ENCODE measurements at places on chromosomes 16 and 17. TPM values are rescaled to one million over a fixed set of nuclear protein-coding genes. Genes with fewer than 3 reads are reported as not detected.

Gene OTOA
- 0.40 TPM for total RNA-seq

Gene GNPTG
- 65.2 TPM for total RNA-seq

Gene TNS4
- total RNA-seq = 5.4 TPM

Gene PLCG2
- total RNA-seq = 12.1 TPM

Gene OR2C1
- total RNA-seq = 0.68 TPM

Gene MIF4GD
- 17.7 TPM for total RNA-seq

Gene CA4
- 56.5 TPM for total RNA-seq

GRCh38 chr17:82845163-82845807, 5.5 kb upstream of the ZNF750 start:
- no peak for DNase-seq
- peaks cover 9% of the 10 kb centered on the region for H3K4me1 ChIP-seq
- no peaks in the 10 kb centered on the region for H3K27me3 ChIP-seq
- no peaks in the 10 kb centered on the region for H3K36me3 ChIP-seq
- H3K27ac ChIP-seq = peak overlapping the region; percentile 7

GRCh38 chr16:80665356-80665755, 124.6 kb downstream of the DYNLRB2 start:
- H3K36me3 ChIP-seq = no peaks in the 10 kb centered on the region
- DNase-seq = no peak
- no peaks in the 10 kb centered on the region for H3K4me1 ChIP-seq

- no peak overlapping the region for H3K4me3 ChIP-seq
- no peaks in the 10 kb centered on the region for H3K36me3 ChIP-seq
- H3K27ac ChIP-seq = no peak overlapping the region
- H3K27me3 ChIP-seq = no peaks in the 10 kb centered on the region
These were observed 5.0 kb upstream of the LASP1 start for GRCh38 chr17:38864636-38865398.

DNA sequence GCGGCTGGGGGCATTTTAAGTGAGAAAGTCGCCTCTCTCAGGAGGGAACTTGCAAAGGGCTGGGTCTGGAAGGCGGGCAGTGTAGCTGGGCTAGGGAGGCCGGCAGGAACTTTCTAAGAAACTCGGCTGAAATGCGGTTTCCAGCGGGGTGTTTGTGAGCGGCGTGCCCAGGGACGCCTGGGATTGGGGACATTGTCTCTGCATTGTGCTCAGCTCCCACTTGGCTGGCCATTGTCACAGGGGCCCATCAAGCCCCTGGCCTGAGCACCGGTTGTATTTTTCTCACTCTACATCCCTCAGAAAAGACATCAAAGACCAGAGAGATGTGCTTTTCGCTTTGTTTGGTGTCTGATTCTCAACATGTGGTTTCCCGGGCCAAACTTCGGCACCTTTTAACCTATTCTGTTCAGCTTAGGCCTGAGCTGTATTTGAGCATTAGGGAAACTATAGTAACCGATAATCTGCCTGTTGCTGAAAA, 291.1 kb upstream of the IRX3 start:
- peaks cover 5% of the 10 kb centered on the region for H3K4me1 ChIP-seq
- DNase-seq = no peak
- H3K36me3 ChIP-seq = no peaks in the 10 kb centered on the region
- no peak overlapping the region for H3K27ac ChIP-seq

DNA sequence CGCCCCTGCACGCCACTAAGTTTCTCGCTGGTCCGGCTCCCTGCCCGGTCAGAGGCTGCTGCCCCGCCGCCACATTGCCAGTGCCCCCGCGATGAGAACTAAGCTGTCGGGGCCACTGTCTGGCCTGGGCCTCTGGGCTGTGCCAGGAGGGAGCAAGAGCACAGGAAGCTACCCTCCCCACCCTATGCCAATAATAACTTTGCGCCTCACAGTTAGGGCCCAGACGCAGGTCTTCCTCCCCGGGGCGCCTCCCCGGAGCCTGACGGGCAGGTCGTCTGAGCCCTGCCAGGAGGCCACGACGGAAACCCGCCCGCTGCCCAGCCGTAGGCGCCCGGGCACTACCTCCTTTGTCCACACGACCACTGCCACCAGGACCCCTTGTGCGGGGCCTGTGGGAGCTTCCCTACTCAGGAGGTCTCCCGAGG, 1.5 kb downstream of the ZFPM1 start:
- peak; percentile 32 for DNase-seq
- no peak overlapping the region for H3K27ac ChIP-seq
- H3K27me3 ChIP-seq = no peaks in the 10 kb centered on the region
- no peaks in the 10 kb centered on the region for H3K36me3 ChIP-seq
- H3K4me1 ChIP-seq = peaks cover 22% of the 10 kb centered on the region

- H3K27me3 ChIP-seq = no peaks in the 10 kb centered on the region
- no peak for DNase-seq
- H3K36me3 ChIP-seq = peaks cover 9% of the 10 kb centered on the region
- no peak overlapping the region for H3K4me3 ChIP-seq
- peaks cover 13% of the 10 kb centered on the region for H3K4me1 ChIP-seq
These were observed 13.8 kb downstream of the WWOX start for GRCh38 chr16:78113258-78113657.

GRCh38 chr16:70715055-70715858, 29.4 kb upstream of the MTSS2 start:
- no peaks in the 10 kb centered on the region for H3K27me3 ChIP-seq
- H3K4me3 ChIP-seq = no peak overlapping the region
- peak; percentile 99 for DNase-seq
- H3K27ac ChIP-seq = peak overlapping the region; percentile 89
- peaks cover 3% of the 10 kb centered on the region for H3K36me3 ChIP-seq

DNA sequence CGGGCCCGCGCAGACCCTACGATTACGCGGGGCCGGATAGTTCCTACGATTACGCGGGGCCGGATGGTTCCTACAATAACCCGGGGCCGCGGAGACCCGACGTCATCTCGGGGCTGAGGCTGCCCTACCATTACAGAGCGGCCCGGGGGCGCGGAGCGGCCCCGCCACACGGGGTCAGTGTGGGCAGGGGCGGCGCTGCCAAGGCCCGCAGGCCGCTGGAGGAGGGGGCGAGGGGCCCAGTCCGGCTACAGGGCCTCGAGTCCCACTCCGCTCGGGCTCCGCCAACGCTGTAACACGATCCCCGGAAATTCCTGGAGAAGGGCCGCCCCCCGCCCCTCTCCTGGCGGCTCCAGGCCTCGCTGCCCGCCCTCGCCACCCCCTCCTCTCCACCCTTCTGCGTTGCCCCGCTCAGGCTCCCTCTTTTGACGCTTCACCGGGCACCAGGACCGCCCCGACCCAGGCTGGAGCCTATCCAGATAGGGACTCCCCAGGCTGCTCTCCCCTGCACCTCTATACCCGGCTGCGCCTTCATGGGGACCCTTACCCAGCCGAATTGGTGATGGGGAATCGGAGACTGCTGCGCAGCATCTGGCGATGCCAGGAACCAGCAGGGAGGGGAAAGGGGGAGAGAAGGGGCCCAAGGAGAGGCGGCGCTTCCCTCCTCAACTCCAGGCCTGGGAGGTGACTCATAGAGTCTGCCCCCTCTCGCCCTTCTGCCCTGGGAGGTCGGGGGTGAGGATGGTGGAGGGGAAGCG, at the start of gene RAB34:
TSS of gene RAB34 (minus strand) at position 291 of the 755 bp plus-strand sequence. CDS start 602 bp downstream, outside the sequence.
- H3K27me3 ChIP-seq = no peaks in the 10 kb centered on the region
- peak within 1 kb of the TSS; percentile 86 for H3K27ac ChIP-seq
- peaks cover 25% of the 10 kb centered on the region for H3K36me3 ChIP-seq
- peak within 1 kb of the TSS; percentile 86 for H3K4me3 ChIP-seq
- peaks cover 43% of the 10 kb centered on the region for H3K4me1 ChIP-seq

DNA sequence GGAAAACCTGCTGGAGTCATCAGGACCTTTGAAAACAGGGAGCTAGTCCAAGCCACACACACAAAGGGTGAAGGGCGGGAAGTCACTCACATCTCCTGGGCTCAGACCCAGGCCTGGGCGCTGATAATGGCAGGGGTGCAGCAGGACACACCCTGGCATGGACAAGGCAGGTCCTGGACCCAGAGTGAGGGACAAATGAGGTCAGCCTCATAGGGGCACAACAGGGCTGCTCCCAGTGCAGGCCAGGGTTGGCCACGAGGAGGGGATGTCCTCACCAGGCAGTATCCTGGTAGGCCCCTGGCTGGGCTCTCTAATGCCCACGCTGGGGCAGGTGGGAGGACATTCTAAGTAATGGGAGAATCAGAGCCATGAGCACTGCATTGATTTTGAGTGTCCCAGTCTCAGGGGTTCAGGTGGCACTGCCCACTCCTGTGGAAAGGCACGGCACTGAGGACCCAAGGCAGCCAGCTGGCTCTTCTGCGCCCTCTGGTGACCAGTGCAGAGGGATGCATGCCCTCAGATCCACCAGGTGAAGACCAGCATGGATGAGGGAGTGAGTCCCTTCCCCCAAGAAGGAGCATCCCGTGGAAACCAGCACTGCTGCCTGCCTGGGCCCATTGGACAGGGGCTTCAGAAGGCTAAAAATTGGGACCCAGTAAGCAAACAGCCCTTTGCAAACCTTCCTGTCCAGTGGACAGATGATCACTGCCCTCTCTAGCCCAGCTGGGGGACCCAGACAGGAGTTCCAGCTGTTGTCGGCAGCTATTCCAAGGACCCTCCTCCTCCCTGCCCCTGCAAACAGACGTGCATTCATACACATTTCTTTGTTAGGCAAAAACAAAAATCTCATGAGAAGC, 23.4 kb upstream of the SREBF1 start:
- peak overlapping the region; percentile 46 for H3K27ac ChIP-seq
- DNase-seq = peak; percentile 76
- H3K4me1 ChIP-seq = peaks cover 44% of the 10 kb centered on the region
- no peak overlapping the region for H3K4me3 ChIP-seq
- H3K27me3 ChIP-seq = no peaks in the 10 kb centered on the region

- H3K4me3 ChIP-seq = no peak overlapping the region
- DNase-seq = peak; percentile 87
- H3K27ac ChIP-seq = peak overlapping the region; percentile 98
- peaks cover 58% of the 10 kb centered on the region for H3K4me1 ChIP-seq
- no peaks in the 10 kb centered on the region for H3K27me3 ChIP-seq
These were observed 13.2 kb downstream of the IL4R start for GRCh38 chr16:27326738-27327585.

- H3K4me3 ChIP-seq = no peak overlapping the region
- no peaks in the 10 kb centered on the region for H3K4me1 ChIP-seq
- H3K36me3 ChIP-seq = no peaks in the 10 kb centered on the region
- H3K27me3 ChIP-seq = no peaks in the 10 kb centered on the region
- DNase-seq = peak; percentile 38
These were observed 10.0 kb upstream of the ACSM1 start for GRCh38 chr16:20707461-20707860.

All from thyroid gland (tissue), 4 donors.